ENCODE measurements at places on chromosomes 16 and 17. TPM values are rescaled to one million over a fixed set of nuclear protein-coding genes. Genes with fewer than 3 reads are reported as not detected.

GRCh38 chr17:57629470-57629869 is 115.6 kb downstream of the CCDC182 start:
- no peak for DNase-seq

- DNase-seq: no peak
These were observed 44.9 kb downstream of the ABCA8 start for GRCh38 chr17:68910251-68910705.

DNA sequence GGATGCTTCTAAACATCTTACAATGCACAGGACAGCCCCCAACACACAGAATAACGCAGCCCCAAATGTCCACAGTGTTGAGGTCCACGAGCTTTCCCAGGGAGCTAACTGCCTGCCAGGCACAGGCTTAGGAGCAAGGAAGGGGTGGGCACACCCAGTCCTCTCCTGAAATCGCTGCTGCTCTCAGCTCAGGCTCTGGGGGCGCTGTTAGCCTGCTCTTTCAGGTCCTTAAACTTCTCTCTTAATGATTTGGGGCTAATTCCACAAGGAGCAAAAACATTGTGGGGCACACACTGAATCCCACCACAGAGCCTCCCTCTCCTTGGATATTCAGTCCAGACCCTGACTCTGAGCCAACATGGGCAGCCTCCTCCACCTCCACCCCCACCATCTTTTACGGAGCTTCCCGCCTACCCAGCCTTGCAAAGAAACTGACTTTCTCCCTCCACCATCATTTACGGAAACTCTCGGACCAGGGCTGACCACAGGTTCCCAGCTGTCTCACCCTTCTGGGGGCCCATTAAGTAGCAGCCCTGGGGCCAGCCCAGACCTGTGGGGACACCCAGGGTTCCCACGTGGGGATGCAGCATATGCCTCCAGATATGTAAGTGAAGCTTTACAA is 1.1 kb downstream of the CD300H start:
- no peak for DNase-seq

DNA sequence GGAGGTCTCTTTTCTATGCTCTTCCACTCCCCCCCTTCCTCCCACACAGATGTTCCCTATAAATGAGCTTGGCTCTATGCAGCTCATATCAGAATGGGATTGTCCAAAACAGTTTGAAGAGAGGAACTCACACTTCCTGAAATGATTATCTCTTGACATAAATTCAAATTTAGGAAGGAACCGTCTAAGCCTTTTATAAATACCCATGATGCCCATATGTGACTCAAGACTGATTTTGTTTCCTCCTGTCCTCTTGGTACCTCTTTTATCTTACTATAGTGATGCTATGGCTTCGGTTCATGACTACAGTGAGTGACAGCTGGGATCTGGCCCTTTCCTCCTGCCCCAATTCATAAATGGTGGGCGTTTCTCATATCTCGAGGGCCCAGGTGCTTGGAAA is 16.6 kb upstream of the TERF2 start:
- no peak for DNase-seq

Gene ZPBP2
- not detected for polyA plus RNA-seq

Gene MAP2K4
- polyA plus RNA-seq: 12.8 TPM

Gene C17orf75
- polyA plus RNA-seq: 9.6 TPM
